Stimulated activated naive CD4-positive, alpha-beta T cell (primary cell): ENCODE measurements at places on chromosomes 6 and 20.

- no peak for DNase-seq
Observed at GRCh38 chr6:41678511-41679084, 40.3 kb downstream of the MDFI start.

- DNase-seq, result no peak
Observed at GRCh38 chr6:50939931-50940330, 121.3 kb downstream of the TFAP2B start.

- no peak for DNase-seq
Observed at GRCh38 chr6:45072016-45072415, 256.1 kb upstream of the RUNX2 start.

- DNase-seq, result no peak
Observed at GRCh38 chr6:109795994-109796555, 105.0 kb downstream of the FIG4 start.

DNA sequence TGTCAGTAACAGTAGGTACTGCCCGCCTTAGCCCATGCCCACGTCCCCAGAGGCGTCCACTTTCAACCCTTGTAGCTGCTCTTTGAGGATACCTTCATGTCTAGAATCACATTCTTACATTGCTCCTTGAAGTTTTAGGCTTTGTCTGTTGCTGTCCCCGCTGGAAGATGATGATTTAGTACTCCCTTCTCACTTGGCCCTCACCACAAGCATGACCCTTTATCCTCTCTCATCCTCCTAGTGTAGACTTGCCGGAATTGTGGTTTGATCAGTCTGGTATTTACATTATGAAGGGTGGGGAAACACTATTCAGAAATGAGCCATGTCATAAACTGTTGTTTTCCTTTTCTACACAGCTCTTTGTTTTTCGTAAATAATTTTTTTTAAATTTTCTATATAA lies 87.4 kb downstream of the ARID1B start:
- DNase-seq, result no peak

DNA sequence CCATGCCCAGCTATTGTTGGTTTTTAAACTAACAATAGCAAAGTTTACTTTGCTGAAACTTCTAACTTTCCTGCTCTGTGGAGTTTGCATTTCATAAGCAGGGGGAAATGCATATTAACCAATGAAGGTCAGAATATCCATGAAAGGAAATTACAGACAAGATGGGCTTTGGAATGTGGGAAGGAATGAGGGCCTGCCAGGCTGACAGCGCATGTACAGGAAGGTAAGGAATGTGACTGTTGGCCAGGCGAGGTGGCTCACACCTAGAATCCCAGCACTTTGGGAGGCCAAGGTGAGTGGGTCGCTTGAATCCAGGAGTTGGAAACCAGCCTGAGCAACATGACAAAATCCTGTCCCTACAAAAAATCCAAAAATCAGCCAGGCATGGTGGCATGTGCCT lies 49.6 kb downstream of the CDK5RAP1 start:
- DNase-seq, result no peak

GRCh38 chr20:14820771-14821170 lies 483.4 kb upstream of the FLRT3 start:
- no peak for DNase-seq

DNA sequence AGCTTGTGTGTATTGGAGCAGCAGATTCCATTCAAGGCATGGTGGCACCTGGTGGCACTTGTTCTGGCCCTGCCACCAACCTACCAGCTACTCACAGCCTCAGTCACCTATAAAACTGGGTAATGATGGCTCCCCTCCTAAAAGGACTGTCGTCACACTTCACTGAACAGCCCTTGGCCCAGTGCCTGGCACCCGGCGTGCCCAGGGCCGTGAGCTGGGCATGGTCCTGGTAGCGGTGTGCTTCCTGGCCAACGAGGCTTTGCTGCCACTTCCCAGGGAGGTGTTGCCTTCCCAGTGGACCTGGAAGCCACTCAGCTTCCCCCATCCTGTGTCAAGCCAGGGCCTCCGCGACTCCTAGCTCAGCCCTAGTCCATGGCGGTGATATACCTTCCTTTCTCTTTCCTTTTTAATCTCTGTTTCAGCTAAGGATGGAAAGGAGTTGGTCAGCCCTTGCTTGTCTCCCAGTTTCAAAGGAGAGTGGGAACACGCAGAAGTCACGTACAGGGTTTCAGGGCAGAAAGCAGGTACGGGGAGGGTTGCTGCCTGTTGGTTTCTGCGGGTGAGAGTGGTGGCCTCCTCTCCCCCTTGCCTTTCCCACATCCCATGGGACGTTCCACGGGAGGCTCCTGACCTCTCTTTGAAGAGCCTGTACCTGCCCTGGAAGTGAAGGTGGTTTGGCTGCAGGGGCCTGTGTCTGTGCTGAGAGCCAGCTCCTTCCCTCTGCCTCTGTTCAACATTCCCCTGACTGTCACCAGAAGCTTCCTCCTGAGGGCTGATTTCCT lies 25.5 kb downstream of the ENTPD6 start:
- DNase-seq, result no peak

DNA sequence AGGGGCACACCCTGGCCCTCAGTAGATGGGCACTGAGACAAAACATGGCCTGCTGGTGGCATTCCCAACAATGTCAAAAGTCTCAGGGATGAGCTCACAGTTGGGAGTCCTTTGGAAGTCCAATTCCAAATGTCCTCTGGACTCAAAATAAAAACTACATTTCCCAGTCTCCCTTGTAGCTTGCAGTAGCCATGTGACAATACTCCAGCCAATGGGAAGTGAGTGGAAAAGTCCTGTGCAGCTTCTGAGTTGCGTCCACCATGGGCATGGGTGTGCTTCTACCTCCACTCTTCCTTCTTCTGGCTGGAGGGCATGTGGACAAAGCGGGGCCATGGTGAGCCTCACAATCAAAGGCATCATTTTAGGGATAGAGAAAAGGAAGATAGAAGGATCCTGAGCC lies 5.8 kb upstream of the ADAM33 start:
- DNase-seq, result no peak

DNA sequence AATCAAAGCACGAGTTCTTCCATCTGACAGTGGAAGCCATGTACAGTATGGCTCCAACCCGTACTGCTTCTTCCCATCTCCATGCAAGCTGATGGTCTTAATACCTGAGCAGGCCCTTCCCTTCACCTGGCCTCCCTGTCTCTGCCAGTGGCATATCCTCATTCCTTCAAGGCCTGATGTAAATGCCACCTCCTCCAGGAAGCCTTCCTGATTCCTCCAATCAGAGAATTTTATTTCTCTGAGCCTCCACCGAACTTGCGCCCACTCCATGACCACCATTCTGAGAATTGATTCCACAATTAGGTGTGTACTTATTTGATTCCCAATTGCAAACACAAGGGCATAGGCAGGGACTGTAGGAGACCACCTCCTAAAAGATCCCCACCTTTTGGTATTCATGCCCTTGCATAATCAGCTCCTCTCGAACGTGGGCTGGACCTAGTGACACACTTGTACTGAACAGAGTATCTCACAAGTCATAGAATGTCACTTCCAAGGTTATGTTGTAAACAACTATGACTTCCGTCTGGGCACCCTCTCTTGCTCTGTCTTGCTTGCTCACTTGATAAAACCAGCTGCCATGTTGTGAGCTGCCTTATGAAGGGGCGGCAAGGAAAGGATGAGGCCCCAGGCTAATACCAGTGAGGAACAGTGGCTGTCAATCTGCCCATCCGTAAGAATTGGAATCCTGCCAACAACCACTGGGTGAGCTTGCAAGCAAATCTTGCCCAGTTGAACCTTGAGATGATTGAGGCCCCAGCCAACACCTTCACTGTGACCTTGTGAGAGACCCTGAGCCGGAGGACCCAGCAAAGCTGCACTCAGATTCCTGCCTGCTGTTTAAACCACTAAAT lies 38.8 kb downstream of the CPNE5 start:
- no peak for DNase-seq
